ENCODE measurements at places on chromosomes 5 and 9. TPM values are rescaled to one million over a fixed set of nuclear protein-coding genes. Genes with fewer than 3 reads are reported as not detected.

GRCh38 chr5:53766673-53767072, 206.2 kb downstream of the NDUFS4 start:
- no peak for DNase-seq

DNA sequence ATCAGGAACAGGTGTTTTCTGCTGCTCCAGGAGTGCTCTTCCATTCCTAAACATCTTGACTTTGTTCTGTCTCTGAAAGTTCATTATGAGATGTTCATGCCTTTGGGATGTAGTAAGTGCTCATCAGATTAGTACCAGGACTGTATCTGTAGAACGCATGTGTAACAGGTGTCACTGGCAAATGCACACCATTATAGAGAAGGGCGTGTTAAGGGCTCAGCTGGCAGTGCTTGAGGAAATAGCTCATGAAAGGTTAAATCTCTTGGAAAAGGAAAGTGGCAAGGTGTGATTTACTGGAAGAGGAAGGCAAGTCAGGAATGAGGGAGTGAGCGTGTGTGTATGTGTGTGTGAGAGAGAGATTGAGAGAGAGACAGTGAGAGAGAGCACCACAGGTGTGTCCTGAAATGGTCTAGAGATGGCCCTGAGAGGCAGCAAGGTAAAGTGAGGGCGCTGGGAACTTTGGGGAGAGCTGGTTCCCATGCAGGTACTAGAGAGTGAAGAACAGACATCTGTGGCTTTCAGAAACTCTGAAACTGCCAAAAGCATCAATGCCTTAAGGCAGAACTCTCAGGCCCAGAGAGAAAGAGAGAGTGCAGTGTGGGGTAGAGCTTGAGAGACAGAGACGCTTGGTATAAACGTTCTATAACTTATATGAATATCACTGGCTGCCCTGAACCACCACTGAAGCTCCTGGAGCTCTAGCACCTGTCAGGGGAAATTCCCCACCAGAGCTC, 13.7 kb upstream of the CXCL14 start:
- DNase-seq, result no peak

ACOT12 gene
- total RNA-seq, result not detected

DNA sequence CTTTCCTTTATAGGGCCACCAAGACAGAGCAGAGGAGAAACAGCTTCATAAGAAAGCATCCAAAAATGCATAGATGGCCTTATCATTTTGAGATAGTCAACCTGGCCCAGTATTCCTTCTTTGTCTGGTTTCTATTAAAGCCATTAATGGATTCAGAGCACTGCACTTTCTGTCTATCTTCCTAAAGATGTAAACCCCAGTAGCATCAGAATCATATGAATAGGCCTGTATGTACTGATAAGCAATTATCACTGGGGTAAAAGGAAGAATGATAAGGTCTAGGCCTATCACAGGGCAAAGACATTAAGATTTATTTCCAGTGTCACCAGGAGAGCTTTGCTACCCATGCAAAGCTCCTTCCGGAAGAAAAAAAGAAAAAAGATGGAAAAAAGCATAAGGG, 432.5 kb upstream of the C9orf72 start:
- DNase-seq, result no peak

GRCh38 chr9:88852794-88853193, 138.5 kb upstream of the S1PR3 start:
- no peak for DNase-seq

All from activated T-cell treated with anti-CD3 and anti-CD28 coated beads, Interleukin-2, amount 50 U/mL, for 72 hours (primary cell).